Suppressor macrophage treated with lipopolysaccharide for 1 hour (primary cell): ENCODE measurements at places on chromosomes 12 and 14.

GRCh38 chr12:18797604-18798003, 59.7 kb downstream of the CAPZA3 start:
- DNase-seq, result no peak

- no peak for DNase-seq
These were observed 191.1 kb upstream of the PRICKLE1 start for GRCh38 chr12:42780671-42781070.

DNA sequence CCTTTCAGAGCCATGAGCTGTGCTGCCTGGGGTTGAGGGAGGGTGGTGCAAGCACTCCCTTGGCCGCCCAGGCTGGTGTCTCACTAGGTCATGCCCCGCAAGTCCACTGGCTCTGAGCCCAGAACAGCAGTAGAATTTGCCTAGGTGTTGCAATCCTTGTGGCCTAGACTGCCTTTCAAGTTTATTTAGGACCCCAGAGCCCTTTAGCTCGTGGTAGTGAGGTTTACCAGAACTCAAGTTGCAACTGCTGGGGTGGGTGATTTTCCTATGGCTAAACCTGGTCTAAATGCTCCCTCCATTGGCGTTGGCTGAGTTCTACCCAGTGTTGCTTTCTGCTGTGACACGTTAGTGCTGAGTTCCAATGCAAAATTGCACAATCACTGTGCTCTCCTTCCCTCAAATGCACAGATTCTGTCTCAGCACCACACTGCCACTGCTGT, 287.2 kb downstream of the BCAT1 start:
- DNase-seq, result peak; percentile 84

DNA sequence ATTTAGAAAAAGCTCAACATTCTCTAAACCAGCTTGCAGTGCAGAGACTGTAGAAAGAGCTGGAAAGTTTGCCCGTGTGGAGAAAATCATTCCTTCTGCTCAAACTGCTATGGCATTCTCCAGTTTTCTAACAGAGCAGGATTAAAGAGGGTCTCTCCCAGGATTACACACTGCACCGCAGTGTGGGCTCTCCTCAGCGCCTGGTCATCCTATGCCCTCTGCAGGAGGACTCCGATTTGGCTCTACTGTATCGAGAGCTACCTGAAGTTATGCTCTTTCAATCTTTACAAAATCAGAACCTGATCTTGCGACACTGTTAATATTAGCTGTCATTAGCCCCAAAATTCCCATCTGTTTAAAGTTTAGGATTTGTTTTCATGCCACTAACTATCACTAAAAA, 33.0 kb downstream of the BHLHE41 start:
- DNase-seq, result no peak

- DNase-seq, result no peak
These were observed 361.1 kb upstream of the ATP2B1 start for GRCh38 chr12:90069711-90070110.

- DNase-seq, result no peak
These were observed 5.4 kb upstream of the DCP1B start for GRCh38 chr12:2009623-2010022.

DNA sequence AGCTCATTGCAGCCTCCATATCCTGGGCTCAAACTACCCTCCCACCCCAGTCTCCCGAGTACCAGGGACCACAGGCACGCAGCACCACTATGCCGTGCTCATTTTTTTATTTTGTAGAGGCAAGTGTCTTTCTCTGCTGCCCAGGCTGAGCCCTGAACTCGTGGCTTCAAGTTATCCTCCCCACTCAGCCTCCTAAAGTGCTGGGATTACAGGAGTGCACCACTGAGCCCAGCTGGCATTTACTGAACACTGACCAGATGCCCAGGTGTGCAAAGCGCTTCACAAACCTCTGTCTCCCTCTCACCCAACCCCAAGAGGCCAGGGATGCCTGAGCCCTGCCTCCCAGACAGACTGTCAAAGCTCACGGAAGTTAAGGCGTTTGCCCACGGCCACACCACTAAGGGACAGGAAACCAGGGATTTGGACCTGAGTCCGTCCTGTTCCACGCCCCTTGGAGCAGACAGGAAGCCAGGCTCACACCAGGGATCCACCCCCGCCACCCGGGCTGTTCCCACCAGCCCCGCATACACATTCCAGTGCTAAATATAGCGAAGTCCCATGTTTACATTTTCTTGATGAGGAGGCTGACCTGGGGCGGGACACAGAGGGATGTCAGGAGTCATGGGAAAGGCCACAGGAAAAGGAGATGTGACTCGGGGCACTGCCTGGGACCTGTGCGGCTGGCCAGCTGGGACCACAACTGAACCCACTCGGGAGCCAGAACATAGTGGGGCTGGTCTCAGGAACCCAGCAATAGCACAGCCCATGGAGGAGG, 51.2 kb downstream of the TESC start:
- DNase-seq, result no peak

DNA sequence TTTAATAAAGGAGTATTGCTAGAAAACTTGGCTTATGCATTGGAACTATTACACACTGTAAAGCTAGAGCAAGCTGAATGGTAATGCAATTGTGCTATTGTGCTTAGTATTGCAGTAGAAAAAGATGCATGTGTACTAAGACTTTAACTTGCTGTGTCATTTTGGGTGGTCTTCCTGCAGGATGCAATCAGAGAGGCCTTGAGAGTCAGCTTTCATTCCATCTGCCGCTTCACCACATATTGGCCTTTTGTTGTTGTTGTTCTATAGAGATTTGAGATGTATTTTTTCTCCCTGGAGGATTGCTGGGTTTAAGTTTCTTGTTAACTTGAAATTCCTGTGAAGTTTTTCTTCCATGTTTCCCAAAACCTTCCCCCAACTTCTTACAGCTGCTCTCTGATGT, 449.7 kb downstream of the TMTC2 start:
- DNase-seq, result no peak

DNA sequence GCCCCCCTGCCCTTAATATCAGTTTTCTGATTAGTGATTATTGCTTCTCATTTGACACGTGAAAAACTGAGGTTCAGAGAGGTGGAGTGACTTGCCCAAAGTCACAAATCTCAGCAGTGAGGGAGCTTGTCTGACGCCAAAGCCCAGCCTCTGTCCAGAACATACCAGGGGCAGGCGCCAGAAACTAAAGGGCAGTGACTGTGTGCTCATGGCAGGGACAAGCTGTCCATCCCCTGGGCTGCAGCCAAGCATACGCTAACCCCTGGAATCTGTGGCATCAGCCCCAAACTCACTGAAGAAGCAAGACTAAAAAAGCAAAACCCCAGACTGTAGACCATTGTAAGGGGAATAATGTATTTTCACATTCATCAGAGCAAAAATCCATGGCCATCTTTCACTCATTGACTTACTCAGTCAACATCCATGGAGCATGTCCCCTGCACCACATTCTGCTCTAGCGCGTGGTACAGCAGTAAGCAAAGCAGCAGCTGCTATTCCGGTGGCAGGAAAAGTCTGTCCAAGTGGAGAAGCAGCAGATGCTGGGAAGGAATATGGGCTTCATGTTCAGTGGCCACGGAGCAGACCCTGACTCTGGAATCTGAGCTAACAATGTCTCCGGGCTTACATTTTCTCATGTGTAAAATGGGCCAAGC, 1.5 kb upstream of the SERPINA4 start:
- DNase-seq, result no peak

GRCh38 chr12:97335115-97335514, 127.5 kb upstream of the RMST start:
- DNase-seq, result no peak

- DNase-seq, result no peak
These were observed 17.9 kb downstream of the TOGARAM1 start for GRCh38 chr14:44979740-44980356.

- DNase-seq, result no peak
These were observed 3.2 kb downstream of the SPTLC2 start for GRCh38 chr14:77613201-77613600.

DNA sequence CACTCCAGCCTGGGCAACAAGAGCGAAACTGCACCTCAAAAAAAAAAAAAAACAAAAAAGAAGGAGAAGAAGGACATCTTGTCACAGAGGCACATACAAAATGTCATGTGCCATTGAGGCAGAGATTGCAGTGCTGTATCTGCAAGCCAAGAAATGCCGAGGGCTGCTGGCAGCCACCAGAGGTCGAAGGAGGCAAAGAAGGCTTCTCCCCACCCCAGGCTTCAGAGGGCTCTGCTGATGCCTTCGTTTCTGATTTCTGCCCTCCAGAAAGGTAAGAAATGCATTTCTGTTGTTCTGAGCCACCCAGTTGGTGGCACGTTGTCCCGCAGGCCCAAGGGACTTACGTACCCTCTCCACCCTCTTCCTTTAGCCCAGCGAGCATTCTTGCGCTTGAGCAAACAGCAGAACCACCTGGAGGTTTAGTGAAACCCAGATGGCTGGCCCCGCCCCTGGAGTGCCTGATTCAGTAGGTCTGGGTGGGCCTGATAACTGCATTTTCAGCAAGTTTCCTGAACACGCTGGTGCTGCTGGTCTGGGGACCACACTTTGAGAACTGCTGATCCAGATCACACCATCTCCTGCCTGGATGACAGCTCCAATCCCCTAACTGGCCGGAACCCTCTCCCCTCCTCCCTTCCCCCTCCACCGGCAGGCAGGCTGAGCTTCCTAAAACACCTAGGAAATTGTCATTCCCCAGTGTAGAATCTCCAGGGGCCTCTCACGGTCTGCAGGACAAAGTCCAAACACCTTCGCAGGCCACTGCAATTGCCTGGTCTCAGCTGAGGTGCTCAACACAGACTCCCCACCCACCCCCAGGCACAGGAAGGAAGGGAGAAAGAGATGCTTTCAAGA, 21.1 kb upstream of the SCARB1 start:
- no peak for DNase-seq

GRCh38 chr12:31850268-31850667, 108.9 kb upstream of the RESF1 start:
- no peak for DNase-seq

- DNase-seq, result no peak
These were observed 18.3 kb downstream of the NCKAP5L start for GRCh38 chr12:49809906-49810389.

DNA sequence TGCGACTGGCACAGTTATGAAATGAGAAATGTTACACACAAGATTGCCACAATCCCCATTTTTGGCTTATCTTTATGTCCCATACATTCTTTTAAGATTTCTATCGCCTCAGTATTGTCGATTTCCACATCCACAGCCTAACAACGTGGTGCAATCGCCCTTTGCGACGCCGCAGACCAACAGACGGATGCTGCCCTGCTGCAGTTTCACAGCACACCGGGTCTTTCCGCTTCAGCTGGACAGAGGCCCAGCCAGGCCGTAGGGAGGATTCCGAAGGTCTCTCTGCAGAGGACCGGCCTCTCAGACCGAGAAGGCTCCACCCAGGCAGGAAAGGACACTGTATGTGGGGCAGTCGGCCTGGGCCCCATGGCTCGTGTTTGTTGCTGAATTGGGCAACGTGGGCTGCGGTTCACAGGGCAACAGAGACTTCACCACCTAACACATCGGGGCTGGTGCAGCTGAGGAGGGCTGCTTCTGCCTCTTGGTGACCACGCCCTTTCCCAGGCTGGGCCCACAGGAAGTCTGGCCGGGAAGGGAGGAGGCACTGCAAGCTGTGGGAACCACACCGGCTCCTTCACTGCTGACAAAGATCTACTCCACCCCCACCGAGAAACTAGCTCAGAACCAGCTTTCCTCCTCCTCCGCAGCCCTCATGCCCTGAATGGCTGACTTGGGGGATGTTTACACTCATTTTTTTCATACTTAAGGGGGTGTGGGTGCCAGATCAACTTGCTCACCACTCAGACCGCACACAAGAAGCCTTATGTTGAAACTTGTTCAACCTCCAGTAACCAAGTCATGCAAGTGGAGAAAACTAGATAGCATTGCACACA, 32.9 kb upstream of the MDM1 start:
- DNase-seq, result peak; percentile 98
